ENCODE measurements at places on chromosomes 11 and 22.

DNA sequence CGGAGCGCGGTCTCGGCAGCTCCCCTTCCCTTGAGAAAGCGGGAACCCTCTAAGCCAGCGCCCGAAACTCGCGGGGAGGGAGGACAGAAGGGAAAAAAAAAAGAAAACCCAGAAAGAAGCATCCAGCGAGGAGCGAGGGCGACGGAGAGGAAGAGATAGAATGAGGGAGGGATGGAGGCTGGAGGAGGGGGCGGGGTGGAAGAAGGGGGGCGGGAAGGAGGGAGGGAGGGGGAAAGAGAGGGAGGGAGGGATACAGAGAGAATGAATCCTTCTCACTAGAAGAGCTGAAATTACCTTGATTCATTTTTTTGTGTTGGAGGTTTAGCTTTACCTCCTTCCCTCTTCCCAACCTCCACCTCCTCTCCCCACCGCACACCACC, 19.3 kb upstream of the BDNF start:
- no peak for DNase-seq

- DNase-seq, result peak; percentile 41
These were observed 6.3 kb upstream of the SYNGR1 start for GRCh38 chr22:39343259-39344045.

- no peak for DNase-seq
These were observed 208.0 kb downstream of the DSCAML1 start for GRCh38 chr11:117589063-117589462.

GRCh38 chr22:43530349-43531201, 118.8 kb downstream of the MPPED1 start:
- peak; percentile 20 for DNase-seq

DNA sequence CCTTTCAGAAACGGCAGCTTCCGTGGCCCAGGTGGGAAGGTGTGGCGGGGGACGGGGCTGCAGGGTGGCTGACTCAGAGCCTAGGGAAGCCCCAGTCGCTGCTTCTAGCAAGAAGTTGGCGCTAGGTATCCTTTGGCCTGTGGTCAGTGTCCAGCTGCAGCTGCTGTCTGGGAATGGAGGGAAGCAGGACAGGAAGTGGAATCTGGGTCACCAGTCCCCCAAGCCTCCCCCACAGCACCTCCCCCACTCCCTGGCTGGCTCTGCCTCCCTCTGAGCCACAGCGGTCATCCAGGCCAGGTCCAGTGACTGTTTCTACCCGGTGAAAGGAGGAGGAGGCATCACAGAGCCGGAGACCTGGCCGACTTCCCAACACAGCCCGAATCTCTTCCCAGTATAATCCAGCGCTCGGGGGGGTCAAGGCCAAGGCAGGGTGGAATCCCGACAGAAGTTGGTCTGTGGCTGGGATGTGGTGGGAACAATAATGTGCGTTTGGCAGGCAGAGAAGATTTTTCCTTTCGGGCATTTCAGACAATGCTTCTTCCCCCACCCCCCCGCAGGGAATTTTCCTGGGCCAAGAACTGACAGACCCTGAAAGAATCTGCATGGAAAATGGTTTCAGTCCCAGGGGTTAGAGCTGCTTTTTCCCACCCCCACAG, 45.1 kb downstream of the C11orf96 start:
- no peak for DNase-seq

GRCh38 chr11:86507249-86507845, 132.7 kb downstream of the CCDC81 start:
- no peak for DNase-seq

DNA sequence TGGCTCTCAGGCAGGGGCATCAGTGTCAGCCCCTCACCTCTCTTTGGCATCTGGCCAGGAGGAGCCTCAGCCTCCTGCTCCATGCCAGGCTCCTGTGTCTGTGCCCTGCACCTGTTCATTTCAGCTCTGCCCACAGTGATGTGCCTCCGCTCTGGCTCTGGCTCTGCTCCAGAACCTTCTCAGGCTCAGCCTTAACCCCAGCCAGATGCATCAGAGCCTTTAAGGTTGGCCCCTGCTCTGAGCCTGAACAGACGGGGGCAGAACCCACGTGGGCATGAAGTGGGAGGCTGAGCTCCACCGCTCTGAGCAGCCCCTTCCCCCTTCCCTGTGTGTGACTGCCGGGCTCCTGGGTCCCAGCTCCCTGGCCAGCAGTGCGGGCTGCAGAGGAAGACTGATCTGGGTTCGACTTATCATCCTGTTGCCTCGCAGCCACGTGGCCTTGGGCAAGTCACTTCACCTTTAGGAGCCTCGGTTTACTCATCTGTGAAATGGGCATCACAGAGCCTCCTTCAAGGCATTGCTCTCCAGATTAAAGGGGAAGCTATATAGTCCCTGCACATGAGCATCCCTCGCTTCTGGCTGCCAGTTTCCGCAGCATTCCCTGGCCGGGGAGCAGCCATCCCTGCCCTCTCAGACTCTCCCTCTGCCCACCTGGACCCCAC, 44.7 kb upstream of the RTL6 start:
- no peak for DNase-seq

DNA sequence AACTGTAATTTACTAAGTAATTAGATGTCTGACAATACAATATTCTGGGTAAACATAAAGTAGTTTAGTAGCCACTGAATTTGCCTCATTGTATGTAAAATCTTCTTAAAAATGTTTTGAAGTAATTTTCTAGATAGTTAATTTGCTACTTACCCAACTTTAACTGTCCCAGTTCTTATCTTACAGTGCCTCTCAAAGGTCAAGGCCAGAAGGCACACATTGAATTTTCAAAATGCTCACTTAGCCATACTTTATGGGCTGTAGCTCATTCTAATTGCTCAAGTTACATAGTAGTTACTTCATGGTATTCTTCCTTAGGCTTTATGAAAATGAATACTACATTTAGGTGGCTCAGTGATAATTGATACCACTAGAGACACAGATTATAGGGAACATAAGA, 666.6 kb downstream of the CNTN5 start:
- DNase-seq, result no peak

- no peak for DNase-seq
These were observed 33.9 kb upstream of the MN1 start for GRCh38 chr22:27835446-27835845.

DNA sequence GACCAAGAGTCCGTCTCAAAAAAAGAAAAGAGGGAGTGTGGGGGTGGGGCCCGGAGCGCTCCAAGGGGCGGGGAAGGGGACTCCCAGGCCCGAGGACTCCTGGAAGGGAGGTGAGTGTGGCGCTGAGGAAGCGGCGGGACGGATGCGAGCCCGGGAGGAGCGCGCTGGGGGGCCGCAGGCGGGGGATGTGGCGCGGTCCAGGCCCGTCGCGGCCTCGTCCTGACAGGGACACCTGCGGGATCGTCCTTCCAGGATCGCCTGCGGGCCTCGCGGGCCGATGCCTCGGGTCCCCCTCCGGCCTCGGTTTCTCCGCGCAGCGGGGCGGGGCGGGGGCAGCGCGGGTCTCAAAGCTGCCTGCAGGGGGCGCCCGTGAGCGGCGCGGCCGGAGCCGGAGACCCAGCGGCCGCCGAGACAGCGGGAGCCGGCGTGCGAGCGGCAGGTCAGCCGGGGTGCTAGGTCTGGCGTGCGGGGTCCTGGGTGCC, 3.8 kb upstream of the ADORA2A start:
- peak; percentile 43 for DNase-seq

GRCh38 chr11:103842795-103843194, 193.6 kb upstream of the DDI1 start:
- no peak for DNase-seq

DNA sequence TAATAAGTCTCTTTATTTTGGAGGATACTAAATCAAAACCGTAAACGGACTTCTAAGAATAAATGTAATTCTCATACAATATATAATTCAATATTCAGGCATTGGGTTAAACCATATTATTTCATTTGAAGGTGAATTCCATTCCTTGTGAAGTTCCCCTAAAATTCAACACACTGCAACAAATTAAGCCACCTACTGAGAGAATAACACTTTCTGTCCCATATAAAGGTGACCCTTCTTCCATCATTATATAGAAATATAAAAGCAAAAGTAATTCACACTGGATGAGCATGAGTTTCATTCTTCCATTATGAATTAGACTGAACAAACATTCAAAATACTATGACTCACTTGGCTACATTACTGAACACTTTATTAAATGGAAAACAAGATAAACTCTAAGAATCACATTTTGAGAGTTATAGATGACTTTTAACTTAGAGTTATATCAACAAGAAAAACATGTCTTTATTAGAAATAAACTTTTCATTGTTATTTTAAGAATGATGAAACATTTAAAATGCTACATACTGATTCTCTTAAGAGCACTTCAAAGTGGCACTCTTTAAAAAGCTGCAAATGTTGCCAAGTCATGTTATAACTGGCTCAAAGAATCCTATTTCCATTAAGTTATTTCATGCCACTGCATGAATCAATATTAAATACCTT, 2.8 kb downstream of the SESN3 start:
- DNase-seq, result peak; percentile 14

GRCh38 chr11:116927163-116927974, 89.9 kb upstream of the APOA1 start:
- no peak for DNase-seq

GRCh38 chr11:70226967-70227366, 23.9 kb downstream of the FADD start:
- DNase-seq, result no peak

GRCh38 chr11:74739546-74740270, 8.5 kb upstream of the CHRDL2 start:
- DNase-seq, result peak; percentile 79

DNA sequence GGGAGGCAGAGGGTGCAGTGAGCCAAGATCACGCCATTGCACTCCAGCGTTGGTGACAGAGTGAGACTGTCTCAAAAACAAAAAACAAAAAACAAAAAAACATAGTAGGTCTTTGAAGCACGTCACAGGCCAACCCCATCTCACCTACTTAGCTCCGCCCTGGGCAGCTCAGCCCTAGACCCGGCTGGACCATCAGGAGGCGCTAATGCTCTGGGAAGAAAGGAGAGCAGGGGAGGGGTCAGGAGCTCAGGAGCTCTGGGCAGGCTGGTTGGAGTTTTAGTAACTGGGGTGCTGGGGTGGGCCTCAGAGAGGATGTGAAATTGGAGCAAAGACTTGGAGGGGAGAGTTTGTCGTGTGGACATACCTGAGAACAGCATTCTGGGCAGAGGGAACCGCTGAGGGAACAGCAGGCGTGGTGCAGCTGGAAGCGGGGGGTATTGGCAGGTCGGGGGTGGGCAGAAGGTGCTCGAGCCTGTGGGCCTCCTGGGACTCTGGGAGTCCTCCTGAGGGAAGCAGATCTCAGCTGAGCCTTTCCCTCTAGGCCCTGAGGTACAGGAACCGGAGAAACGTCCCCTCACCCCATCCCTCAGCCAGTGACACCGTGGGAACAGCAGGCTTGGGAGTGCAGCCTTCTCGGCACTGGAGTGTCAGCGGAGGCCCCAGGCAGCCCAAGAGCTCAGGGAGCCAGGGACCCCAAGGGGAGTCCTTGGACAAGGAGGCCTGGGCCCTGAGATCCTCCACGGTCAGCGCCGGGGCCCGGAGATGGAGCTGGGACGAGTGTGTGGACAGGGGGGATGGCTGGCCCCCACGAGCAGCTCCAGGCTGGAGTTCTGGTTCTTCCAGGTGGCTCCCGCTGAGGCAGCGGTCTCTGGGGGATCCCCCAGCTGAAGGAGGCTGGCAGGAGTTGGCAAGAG, 2.2 kb upstream of the RPS6KA4 start:
- DNase-seq, result no peak

- DNase-seq, result no peak
These were observed 51.2 kb downstream of the MRTFA start for GRCh38 chr22:40585310-40585751.

- peak; percentile 47 for DNase-seq
These were observed 29.7 kb upstream of the DDX6 start for GRCh38 chr11:118820412-118821357.

DNA sequence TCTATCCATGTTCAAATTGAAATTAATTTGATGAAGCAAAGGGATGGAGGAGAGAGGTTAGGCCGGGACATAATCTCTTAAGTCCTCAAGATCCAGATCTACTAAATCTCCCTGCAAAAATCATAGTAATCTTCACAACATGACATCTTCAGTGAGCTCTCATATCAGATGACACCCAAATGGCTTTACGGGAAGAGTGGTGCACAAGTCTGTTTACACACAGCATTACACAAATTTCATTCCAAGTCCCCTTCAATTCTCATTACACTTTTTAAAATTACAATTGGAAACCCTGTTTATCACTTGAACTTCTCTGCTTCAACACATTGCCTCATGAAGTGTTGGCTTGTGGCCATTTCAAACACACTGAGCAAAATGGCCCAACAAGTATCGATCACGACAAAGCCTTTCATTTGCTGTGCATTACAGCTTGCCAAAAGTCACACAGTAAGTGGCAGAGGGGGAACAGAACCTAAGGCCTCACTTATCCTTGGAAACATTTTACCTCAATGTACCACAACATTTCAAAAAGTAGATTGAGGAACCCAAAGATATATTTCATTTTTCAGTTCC, 17.9 kb upstream of the TPH1 start:
- DNase-seq, result no peak

- no peak for DNase-seq
These were observed 46.6 kb downstream of the CWC15 start for GRCh38 chr11:94926698-94927237.

DNA sequence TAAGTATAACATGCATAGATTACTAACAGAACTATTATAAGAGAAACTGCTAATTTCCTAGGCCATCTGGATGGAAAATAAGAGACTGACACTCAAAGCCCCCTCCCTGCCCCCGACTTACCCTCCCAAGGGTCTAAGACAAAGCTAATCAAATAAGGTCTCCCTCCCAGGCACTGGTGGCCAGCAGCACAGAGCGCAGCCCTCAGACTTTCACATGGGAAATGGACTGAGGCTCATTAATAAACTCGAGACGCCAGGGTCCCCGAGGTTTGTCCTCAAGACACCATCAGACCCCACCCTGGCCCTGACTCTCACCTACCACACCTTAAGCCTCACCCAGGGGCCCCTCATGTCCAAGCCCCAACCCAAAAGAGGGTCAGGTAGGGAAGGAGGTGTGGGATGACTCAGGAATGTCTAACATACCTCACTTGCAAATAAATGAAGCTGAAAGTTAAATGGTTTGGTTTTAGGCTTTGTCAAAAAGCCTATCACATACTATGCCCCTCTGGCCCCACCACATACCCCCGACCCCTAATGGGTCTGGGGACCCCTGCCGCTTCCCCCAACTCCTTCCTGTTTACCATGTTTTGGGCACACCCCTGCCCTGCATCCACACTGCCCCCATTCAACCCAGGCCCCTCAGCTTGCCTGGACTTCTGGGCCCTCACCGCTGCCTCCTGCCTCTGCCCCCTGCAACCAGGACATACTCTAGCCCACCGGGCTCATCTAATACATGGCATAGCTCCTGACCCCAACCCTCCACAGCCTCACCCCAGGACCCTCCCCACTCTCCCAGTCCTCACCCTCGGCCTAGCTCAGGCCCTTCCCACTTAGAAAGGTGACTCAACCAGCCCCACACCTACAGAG, 11.4 kb downstream of the ARAP1 start:
- no peak for DNase-seq
